Prostate gland (tissue), 2 donors: ENCODE measurements at places on chromosomes 12 and 14. TPM values are rescaled to one million over a fixed set of nuclear protein-coding genes. Genes with fewer than 3 reads are reported as not detected.

- DNase-seq = no peak
These were observed 56.5 kb upstream of the JDP2 start for GRCh38 chr14:75371297-75371696.

- no peak for DNase-seq
These were observed 38.2 kb upstream of the ZNF641 start for GRCh38 chr12:48388938-48389337.

The KIAA0586 gene
- total RNA-seq = 27.0 TPM

DNA sequence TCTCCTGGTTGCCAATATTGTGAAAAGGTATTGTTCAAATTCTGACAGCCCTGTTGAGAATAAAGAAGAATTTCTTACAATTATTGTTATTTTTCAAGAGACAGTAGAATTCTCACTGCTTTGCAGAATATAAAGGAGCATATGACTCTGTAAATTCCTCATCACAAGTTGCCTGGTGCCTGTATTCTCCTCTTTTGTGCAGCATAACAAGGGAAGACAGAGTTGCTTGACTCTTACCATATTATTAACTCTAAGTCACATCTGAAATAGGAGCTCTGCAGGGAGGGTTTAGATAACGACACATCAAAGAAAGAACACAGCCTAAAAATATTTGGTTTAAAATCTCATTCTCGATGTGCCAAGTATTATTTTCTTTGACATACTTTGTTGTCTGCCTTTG lies 31.1 kb downstream of the MYF5 start:
- no peak for DNase-seq

DNA sequence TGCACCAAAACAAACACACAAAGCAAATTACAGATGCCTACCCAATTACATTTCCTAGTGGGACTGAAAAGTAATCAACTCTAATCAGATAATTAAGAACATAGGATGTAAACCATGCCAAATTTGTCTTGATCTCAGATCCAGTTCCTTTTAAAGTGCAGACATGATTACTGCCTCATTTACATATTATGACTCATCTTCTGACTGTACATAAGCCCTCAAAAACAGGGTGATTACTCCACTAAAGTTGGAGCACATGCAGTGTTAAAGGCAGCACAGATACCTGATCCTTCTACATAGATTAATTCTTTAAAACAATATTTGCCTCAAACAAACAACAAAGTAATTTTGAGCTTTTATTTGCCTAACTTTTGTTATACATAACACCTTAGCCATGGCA lies 337.2 kb downstream of the RPS29 start:
- DNase-seq = no peak

GRCh38 chr12:66405395-66405794 lies 103.1 kb downstream of the HELB start:
- DNase-seq = no peak

DNA sequence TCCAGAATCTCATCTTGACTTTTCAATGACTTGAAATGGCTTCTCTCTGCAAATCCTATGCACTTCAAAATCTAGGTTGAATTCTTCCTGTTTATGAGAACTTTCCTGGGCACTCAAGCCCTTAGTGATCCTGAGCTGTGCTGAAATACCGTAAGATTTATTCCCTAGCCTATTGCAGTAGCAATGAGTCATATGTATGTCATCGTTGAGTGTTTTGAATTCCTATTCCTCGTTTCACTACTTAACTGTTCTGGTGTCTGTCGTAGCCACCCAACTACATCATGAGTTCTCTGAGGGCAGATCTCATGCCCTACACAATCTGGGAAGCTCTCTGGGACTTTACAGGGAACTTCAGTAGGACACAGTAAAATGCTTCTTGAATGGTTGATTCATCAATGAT lies 190.8 kb upstream of the TMEM132C start:
- no peak for DNase-seq

The RXYLT1 gene
- 23.7 TPM for total RNA-seq

The OR10G3 gene
- not detected for total RNA-seq

The MIP gene
- total RNA-seq = not detected

DNA sequence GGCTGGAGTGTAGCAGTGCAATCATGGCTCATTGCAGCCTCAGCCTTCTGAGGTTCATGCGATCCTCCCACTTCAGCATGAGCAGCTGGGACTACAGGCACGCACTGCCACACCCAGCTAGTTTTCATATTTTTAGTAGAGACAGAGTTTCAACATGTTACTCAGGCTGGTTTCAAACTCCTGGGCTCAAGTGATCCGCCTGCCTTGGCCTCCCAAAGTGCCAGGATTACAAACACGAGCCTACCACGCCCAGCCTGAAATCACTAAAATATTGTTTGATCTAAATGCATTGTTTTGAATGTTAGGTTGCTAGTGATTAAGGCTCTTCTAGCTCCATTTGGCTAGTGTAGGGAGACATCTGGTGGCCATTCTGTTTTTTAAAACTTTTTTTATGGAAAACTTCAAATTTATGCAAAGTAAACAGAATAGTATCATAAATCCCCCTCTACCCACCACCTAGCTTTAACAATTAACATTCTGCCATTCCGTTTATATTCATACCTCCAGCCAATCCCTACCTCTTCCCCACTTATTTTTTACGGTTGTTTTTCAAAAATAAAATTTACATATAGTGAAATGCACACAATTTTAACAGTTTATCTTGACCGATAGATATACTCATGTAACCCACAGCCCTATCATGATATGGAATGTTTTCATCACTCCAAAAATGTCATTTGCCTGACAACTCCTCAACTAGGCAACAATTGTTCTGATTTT lies 37.8 kb downstream of the MYO1H start:
- no peak for DNase-seq

GRCh38 chr12:92139634-92140150 lies 6.0 kb downstream of the BTG1 start:
- DNase-seq = no peak

DNA sequence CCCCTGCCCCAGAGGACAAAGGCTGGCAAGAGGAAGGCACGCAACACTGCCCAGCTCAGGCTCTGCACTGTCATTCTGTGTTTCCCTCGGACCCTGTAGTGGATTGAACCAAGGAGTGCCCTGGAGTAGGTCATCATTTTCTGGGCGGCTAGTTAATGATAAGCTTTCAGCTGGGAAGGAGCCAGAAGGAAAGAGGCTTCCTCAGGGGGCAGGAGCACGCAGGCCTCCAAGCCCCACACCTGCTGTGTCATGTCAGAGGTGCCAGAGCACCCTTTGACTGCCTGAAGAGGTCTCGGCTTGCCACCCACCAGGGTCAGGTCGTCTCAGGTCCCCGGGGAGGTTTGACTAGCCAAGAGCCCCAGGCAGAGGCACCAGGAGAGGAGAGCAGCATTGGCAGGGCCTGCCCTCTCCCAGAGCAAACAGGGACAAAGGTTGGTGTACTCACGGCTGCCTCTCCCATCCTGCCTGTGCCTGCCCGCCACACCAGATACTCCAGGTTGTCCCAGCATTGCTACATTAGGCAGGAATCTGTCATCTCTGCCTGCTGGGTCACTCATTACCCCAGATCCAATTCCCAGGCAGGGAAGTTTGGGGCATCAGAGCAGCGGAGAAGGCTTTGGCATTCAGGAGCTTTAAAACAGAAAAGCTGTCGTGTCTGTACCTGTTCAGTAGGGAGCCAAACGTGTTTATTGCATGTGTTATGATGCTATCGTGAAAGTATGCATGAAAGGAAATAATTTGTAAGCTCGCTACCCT lies 33.5 kb upstream of the ATP2A2 start:
- peak; percentile 82 for DNase-seq

The RD3L gene
- not detected for total RNA-seq

- no peak for DNase-seq
These were observed 27.3 kb downstream of the TTC5 start for GRCh38 chr14:20278414-20278813.

The LRR1 gene
- 8.4 TPM for total RNA-seq

DNA sequence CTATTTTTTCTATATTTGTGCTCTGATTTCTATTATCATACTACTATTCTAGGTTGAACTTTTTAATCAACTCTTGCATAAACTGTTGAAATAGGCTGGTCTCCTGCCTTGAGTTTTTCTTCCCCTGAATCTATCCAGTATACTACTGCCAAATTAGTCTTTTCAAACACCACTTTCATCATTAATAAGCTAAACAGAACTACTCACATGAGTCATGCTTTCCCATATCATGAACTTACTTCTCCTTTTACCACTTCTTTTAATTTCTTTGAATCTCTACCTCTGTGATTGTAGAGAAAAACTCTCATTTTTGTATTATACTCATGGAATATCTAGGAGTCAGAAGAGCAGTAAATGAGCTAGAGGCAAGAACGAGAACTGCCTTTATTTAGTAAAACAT lies 340.3 kb upstream of the PDE3A start:
- DNase-seq = no peak

DNA sequence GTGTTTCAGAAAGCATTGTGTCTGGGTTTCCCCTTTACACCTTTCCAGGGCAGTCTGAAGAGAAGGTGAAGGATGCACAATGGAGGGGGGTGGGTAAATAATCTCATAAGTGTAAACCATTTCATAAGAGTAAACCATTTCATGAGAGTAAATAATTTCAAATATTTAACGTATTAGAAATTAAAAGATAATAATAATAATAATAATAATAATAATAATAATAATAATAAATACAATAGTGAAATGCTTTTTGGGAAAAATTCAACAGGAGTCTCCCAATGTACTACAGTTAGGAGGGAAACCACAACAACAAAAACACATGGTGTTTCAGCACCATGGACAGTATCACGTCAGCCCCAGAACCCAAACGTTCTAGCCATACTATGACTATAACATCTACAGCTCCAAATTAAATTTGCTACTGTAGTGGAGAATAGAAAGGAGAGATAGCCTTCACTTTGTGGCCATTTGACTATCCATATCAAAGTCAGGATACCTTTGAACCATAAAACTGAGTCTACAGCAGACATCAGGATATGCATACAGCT lies 691.8 kb downstream of the BCL11B start:
- DNase-seq = no peak
